ELF-1 (cell line): ENCODE measurements at places on chromosomes 3 and 15.

- DNase-seq, result no peak
Measured at GRCh38 chr3:70360979-70361760, 48.7 kb upstream of the MDFIC2 start.

DNA sequence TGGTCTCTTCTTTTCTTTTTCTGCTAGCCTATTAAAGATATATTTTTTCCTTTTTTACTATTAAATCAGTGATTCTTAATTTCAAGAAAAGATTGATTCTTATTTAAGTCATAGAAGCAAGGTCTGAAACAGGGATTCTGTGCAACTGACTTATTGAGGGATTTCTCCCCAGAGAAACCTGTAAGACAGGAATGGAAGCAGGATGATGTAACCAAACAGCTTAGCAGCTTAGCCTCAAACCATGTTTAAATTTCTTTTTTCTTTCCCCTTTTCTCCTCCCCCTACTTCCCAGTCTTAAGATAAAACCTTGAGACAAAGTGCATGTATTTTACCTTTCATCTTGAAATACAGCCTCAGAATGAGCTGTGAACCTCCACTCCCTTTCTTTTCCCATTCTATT is 322.8 kb downstream of the NEK10 start:
- DNase-seq, result no peak

- DNase-seq, result no peak
Measured at GRCh38 chr3:62922326-62922725, 47.1 kb upstream of the CADPS start.

DNA sequence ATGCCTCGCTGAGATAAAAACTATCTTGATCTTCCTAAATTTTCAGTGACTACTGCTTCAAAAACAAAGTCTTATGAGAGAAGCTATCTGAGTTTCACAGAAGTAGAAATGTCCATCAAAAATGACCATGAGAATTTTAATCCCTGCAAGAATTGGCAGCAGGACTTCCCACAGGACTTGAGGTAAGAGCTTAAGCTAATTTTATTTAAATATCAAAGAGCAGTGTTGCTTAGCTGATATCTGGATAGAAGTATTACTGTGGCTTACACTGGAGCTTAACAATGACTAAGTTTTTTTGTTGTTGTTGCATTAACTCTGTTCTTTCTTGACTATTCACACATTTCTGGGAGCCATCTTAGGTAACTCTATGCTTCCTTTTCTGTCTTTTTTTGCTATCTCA is 60.8 kb upstream of the EPHA3 start:
- no peak for DNase-seq

GRCh38 chr15:51280838-51281237 is 57.6 kb downstream of the CYP19A1 start:
- no peak for DNase-seq
